ENCODE measurements at places on chromosomes 2 and 18.

DNA sequence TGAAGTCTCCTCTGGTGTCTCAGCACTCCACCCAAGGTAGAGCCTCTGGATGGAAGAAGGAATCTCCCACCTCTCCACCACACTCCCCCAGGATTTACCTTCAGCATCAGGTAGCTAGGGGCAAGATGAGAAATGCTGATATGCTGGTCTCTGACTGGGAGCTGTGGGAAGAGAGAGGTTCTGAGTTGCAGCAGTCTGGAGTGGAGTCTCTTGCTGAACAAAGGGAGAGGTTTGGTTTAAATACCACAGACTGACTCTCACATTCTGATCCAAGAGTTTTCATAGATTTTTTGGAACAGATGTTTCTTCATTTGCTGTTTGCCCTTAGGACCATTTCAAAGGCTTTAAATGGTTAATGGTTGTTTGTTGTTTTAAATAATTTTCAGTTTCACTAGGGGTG lies 1.1 kb upstream of the CFLAR start:
- DNase-seq: no peak

GRCh38 chr18:46563317-46563716 lies 93.7 kb downstream of the LOXHD1 start:
- DNase-seq: no peak

DNA sequence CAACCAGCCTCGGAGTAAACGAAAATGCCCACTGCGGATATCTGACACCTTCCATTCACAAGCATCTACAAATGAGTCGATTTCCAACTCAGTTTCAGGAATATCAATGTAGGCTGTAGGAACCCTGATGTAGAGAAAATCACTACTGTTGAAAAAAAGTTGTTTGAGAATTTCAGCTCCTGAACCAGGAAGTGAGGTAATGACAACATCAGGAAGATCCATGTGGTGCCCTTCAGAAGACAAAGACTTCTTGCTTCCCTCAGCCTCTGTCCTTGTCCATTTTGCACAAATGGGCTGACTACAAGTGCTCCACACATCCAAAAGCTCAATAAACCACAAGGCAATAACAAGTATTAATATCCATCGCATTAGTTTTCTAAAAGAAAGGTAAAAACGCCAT lies 4.7 kb downstream of the DSEL start:
- DNase-seq: no peak

DNA sequence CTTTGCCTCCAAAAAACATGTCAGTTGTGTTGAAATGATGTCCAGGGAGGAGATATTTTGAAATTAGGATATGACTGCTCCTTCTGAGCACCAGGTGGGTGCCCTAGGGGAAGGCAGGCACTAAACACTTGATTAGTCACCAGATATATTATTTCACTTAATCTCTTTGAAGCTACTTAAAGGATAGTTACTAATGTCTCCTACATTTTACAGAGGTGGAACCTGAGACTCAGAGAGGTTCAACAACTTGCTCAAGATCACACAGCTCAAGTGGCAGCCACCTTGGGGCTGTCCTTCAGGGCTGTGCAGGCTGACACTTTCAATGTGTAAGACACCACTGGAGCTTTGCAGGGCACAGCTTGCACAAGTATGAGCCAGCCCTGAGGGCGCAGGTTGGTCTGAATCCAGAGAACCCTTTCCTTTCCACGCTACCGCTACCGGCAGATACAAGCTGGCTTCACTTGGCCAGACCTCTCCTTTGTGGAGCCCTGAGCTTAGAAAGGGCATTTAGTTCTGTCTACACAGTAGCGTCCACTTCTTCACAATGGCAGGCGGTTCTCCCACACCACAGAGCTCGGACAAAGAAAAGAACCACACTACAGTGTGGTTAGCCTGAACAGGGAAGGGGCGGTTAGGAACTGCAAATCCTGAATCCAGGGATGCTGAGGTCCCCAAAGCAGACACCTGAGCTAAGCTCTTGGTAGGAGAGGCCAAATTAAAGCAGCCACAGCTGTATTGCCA lies 16.4 kb downstream of the ALPK2 start:
- no peak for DNase-seq

- DNase-seq: no peak
These were observed 816.4 kb downstream of the SOCS6 start for GRCh38 chr18:71105078-71105819.

- DNase-seq: no peak
These were observed 24.6 kb downstream of the CTLA4 start for GRCh38 chr2:203892207-203892606.

- DNase-seq: no peak
These were observed 39.3 kb downstream of the NAPG start for GRCh38 chr18:10564975-10565773.

- DNase-seq: no peak
These were observed 1948.4 kb upstream of the PIK3C3 start for GRCh38 chr18:40006634-40007033.

DNA sequence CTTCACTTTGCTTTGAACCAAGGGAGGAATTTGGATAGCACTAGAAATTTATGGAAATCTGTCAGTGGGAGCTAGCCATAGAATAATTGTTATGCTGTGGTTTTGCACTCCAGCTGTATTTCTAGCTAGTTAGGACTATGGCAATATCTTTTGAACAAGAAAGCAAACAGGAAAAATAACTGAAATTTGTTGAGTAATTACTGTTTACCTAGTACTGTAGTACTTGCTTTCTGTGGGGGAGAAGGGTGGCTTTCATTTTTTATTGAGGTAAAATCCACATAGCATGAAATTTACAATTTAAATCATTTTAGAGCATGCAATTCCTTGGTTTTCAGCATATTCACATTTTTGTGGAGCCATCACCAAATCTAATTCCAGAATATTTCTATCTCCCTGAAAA lies 28.4 kb downstream of the MBD5 start:
- no peak for DNase-seq

GRCh38 chr2:75587954-75588587 lies 27.3 kb upstream of the EVA1A start:
- DNase-seq: no peak

DNA sequence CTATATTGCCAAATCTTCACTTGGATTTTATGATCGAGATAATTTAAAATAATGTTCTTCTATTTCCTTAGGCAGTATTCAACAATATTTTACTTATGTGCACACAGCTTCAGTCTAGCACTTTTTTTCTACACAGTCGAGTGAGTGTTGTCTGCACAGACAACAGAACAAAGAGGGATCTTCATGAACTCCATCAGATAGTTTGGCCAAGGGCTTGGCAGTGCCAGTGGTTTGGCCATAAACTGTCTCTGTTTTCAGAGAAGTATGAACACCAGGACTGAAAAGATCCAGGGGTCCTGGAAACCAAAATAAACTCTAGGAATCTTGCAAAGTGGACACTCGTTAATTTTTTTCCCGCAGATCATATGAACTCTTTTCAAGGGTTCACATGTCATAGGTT lies 547.3 kb downstream of the PLCL1 start:
- DNase-seq: no peak

DNA sequence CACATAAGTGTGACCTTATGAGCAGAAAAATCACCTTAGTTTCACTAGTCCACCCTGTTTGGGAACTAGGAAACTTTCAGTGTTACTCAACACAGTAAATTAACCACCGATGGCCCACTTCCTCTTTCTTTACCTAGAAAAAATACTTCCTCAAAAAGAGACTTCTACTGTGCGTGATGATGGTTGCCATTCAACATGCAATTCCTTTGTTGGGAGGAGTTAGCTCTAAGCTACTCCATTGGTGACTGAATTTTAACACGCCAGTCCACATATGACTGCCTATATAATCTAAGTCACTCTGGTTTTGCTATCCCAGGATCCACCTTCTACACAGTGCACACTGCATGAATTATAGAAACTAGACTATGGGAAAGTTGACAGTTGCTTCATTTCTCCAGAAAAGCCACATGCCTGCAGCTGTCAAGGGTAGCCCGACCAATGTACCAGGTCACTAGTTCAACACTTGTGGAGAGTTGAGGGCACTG lies 47.8 kb upstream of the REG3G start:
- DNase-seq: no peak

- DNase-seq: no peak
These were observed 122.8 kb upstream of the FHL2 start for GRCh38 chr2:105521616-105522015.

GRCh38 chr2:226657340-226658053 lies 142.1 kb downstream of the IRS1 start:
- DNase-seq: no peak

DNA sequence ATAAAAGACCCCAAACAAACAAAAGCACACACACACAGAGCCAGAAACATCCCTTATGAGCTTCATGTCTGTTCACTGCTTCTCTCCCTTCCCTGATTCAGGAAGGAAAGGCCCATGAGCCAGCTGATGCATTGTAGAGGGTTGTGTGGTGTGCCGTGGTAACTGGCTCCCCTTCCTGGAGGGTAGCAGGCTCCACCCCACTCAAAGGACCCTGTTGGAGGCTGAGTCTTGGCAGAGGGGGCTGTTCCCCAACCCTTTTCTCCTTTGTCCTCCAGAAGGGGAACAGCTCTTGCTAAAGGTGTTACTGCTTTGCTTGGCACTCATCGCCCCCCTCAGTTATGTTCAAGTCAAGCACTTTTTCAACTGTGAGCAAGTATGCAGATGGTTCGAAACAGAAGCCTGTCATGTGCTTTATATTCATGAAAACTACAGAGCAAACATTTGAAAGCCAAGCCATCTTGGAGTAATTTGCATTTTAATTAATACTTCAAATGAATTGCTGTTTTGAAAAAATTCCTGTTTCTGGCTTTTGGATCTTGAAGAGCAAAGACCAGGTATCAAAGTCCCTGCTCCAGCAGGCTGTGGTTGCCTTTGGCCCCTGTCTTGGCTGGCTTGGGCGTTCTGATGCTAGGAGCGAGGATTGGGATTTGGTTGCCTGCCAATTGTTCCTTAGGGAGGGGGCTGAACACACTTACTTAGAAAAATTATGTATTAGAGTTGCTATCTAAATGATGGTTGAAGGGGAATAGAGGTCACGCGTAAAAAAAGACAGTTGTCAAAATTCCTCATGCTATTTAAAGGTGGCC lies 267.8 kb downstream of the TSN start:
- DNase-seq: no peak

DNA sequence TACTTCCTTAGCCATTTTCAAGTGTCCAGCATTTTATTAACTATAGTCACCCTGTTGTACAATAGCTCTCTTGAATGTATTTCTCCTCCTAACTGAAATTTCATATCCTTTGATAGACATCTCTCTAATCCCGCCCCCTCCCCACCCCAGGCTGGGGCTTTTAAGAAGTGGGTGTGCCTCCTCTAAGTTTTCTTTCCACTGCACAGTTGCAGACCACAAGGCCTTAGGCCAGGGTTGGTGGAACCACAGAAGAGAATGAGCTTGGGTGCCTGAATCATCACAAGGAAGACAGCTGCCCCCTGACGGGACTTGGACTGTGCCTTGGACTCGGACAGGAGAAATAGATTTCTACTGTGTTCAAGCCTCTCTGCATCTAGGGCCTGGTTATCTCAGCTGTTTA lies 193.4 kb downstream of the HAUS1 start:
- DNase-seq: no peak
